ENCODE measurements at places on chromosomes 1 and 21.
A peak's percentile ranks its signal among the peaks of the same experiment; 100 is the strongest.

GRCh38 chr1:96236156-96236739, 485.3 kb upstream of the PTBP2 start:
- peak; percentile 4 for DNase-seq

- no peak for DNase-seq
These were observed 943 bp upstream of the KIAA0040 start for GRCh38 chr1:175193527-175193910.

GRCh38 chr1:40312238-40313205, 4.6 kb downstream of the COL9A2 start:
- DNase-seq, result no peak

DNA sequence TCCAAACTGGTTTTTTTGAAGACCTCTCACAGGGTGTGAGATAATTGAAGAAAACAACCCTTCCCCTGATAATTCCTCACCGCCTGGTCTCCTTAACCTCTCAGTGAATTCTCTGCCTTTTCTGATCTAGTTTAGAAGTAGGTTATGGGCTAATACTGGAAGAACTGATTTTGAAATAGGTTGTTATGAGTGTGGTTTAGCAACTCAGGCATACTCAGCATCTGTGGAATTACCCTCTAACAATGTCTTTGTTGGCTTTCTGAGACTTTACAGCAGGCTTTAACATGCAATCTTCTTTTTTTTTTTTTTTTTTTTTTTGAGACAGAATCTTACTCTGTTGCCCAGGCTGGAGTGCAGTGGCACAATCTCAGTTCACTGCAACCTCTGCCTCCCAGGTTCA, 10.3 kb upstream of the PLD5 start:
- DNase-seq, result no peak

DNA sequence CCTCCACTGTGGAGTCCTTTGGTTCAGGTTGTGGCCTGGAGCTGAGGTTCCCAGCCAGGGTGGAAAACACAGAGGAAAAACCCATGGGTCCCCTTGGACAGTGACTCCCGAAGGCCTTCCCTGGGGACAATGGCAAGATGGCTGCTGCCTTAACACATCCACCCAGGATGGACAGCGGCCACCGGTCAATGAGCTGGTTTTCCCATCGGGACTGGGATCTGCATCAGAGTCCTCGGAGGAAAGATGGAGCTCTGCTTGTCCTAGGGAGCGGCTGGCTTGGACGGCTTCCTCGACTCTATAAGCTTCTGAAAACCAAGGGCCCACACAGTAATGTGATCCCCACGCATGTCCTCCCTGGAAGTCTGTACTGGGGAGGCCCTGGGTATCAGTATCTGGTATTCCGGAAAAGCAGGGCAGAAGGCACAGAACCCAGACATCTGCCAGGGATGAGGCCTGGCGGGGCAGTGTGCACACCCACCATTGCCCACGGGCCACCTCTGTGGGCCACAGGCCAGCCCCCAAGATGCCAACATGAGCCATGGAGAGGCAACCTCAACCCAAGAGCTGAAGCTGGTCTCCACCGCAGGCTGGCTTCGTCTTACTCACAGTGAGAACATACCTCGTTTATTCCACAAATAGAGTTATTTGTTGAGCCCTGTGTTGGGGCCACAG, 94.7 kb upstream of the VAMP3 start:
- DNase-seq, result no peak

GRCh38 chr1:245310571-245311531, 156.1 kb downstream of the KIF26B start:
- DNase-seq, result no peak

DNA sequence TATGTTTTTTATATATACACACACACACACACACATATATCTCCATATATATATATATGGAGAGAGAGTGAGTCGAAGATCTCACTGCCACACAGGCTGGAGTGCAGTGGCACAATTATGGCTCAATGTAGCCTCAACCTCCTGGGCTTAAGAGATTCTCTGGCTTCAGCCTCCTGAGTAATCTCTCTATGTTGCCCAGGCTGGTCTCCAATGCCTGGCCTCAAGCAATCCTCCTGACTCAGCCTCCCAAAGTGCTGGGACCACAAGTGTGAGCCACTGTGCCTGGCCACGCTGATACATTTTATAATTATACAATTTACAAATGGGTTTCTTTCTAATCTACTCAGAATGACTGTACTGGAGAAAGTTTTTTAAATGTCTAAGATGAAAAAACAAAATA, 664.2 kb downstream of the PTPRC start:
- no peak for DNase-seq

- DNase-seq, result no peak
These were observed 22.1 kb upstream of the NPHP4 start for GRCh38 chr1:6014130-6014999.

DNA sequence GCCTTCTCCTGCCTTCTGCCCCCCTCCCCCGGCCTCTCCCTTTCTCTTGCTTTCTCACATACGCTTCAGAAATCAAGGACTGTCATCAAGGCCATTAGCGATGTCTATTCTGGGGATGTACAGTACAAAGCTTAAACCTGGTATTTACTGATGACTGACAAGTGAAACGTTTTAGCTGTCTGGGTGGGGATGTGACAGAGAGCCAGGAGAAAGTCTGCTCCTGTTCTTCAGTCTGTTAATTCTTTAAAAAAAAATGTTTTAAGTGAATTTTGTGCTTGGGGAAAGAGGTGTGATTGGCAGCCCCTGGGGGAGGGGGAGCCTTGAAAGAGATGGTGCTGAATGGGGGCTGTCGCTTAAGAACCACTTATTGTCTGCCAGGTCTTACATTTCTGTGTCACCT, 283.0 kb upstream of the PLXNA2 start:
- DNase-seq, result no peak

DNA sequence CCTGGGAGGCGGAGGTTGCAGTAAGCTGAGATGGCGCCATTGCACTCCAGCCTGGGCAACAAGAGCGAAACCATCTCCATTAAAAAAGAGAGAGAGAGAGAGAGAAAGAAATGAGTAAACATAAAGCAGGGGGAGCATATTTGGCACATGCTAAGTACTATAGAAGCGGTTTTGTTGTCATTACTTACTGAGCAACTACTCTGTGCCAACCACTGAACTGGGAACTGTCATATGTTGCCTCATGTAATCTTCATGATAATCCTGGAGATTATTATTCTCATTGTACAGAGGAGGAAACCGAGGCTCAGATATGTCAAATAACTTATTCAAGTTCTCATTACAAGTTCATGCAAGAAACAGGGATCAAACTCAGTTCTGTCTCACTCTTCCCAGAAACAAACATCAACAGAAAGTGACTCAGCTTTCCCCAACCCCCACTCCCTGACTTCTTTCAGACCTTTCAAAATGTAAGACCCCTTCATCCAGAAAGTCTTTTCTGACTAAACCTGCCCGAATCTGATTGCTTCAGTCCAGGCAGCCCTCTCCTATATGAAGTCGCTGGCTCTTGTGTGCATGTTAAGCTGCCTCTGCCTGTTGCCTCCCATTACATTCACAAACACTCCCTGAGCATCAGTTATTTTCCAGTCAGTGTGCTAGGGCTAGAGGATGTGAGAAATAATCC, 23.5 kb downstream of the LAMB3 start:
- DNase-seq, result no peak

DNA sequence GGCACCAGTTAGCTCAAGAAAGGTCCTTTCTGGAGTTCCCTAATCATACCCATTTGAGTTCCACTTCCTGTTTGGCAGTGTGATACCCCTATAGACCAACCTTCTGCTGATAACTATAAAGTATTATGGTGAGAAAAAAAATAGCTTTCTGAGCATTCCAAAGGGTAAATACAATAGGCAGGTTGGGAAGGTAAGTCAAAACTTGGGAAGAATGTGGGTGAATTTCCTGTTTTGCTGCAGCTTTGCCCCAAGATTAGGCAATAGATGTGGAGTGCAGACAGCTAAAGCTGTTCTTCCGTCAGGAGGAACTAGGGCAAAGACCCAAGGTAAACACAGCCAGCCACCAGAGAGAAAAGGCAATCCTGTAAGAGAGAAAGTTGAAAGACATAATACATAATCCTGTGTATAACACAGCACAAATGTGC, 49.9 kb upstream of the GUCA2A start:
- DNase-seq, result no peak

GRCh38 chr1:44240802-44241671, 27.8 kb downstream of the DMAP1 start:
- DNase-seq, result no peak

GRCh38 chr1:180402001-180402400, 100.4 kb downstream of the ACBD6 start:
- no peak for DNase-seq

DNA sequence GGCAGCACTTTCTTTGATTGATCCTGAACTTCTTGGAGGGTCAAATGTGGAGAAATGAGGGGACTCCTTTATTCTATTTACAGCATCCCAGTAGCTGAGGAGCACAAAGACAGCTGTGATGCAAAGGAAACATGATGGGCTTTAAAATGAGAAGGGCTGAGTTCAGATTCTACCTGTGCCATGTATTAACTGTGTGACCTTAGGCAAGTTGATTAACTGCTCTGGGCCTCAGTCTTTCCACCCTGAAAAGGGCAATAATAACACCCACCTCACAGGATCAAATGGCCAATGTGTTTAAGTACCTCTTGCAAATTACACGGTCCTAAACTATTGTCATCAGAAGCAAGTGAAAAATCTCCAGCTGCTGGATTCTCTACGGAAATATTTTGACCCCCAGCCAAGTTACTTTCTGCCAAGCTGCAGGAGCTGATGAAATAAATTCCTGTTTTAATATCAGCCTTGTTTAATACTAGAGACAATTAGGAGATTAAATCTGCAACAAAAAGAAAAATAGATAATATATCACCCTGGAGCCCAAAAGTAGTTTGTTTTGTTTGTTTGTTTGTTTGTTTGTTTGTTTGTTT, 15.7 kb downstream of the TMEM81 start:
- DNase-seq, result no peak

- no peak for DNase-seq
These were observed 4.5 kb upstream of the HES4 start for GRCh38 chr1:1004420-1004779.

- DNase-seq, result no peak
These were observed 4.1 kb upstream of the WNT9A start for GRCh38 chr1:227951624-227952373.

- DNase-seq, result no peak
These were observed 16.5 kb upstream of the HIVEP3 start for GRCh38 chr1:41935226-41935625.

- DNase-seq, result no peak
These were observed 23.4 kb downstream of the PDE9A start for GRCh38 chr21:42676808-42677207.

- DNase-seq, result no peak
These were observed 64.2 kb downstream of the SERINC2 start for GRCh38 chr1:31476891-31477846.

GRCh38 chr1:168506204-168506819, 37.5 kb downstream of the XCL2 start:
- DNase-seq, result no peak

DNA sequence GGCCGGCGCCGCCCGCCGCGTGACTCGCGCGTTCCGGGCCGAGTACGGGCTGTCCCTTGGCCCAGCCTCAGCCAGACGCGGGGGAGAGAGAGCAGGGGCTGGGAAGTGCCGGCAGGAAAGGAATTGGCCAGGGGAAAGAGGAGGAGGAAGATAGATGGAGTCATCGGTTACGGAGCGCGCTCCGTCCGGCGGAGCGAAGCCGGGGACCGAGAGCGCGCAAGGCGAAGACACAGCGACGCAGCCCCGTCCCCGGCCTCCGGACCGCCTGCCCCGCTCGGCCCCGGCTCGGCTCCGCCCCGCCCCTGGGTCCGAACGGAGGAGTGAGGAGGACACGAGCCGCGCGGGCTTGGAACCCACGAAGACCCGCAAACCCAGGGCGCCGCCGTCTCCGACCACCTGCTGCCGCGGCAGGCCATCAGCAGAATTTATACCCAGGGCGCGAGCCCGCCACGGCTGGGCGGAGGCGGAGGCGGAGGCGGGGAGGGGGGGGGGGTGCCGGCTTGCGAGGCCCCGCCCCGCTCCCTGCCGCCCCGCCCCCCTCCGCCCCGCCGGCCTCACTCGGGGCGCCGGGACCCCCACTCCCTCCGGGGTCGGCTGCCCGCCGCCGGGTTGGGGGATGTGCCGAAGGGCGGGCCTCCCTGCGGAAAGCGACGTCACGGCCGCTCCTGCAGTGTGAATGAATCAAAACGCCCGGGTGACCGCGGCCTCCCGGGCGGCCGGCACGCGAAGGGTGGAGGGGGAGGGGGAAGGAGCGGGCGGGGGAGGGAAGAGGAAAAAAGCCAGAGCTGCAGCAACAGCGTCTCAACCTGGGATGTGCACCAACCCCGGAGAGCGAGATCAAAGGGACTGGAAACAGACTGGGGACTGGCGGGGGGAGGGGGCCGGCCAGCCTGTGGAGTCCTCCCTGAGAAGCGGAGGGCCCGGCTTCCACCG, at the start of gene LHX4:
Gene LHX4 (plus strand): TSS at position 782 of the 933 bp plus-strand sequence. CDS start 266 bp downstream, outside the sequence.
- DNase-seq, result no peak

- DNase-seq, result no peak
These were observed 12.7 kb upstream of the CDK18 start for GRCh38 chr1:205491794-205492193.

GRCh38 chr1:167881786-167882185, 32.1 kb downstream of the ADCY10 start:
- no peak for DNase-seq

DNA sequence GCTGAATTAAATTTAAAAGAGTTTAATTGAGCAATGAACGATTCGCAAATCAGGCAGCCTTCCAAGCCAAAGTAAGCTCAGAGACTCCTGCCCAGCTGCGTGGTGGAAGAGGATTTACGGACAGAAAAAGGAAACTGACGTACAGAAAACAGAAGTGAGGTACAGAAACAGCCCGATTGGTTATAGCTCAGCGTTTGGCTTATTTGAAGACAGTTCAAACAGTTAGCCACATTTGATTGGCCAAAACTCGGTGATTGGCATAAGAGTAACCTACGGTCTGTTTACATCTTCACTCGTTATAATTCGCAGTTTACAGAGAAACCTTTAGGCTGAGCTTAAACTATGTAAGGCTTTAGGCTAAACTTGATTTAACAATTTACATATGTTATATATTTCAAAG, 46.9 kb downstream of the CR1L start:
- no peak for DNase-seq

DNA sequence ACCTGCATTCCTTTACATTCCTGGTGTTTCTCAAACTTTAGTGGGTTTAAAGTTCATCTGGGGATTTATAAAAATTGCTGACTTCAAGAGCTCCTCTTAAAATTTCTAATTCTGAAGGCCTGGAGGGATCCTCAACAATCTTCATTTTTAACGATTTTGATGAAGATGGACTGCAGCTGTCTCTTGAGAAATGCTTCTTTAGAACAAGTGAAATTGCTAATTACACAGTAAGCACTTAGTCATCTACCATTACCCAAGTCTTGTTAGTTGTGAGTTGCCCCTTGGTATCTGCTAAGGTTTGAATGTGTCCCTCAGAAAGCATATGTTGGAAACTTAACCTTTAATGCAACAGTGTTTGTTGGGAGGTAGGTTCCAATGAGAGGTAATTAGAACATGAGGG, 163.7 kb downstream of the LTN1 start:
- DNase-seq, result no peak

GRCh38 chr1:5751833-5752745, 240.1 kb downstream of the NPHP4 start:
- DNase-seq, result no peak
